ENCODE measurements at places on chromosomes 7 and 10.
A peak's percentile ranks its signal among the peaks of the same experiment; 100 is the strongest.

- no peak for DNase-seq
Measured at GRCh38 chr10:60197206-60197605, 192.5 kb downstream of the ANK3 start.

GRCh38 chr10:30448092-30448491 lies 14.1 kb downstream of the MAP3K8 start:
- DNase-seq = peak; percentile 62

DNA sequence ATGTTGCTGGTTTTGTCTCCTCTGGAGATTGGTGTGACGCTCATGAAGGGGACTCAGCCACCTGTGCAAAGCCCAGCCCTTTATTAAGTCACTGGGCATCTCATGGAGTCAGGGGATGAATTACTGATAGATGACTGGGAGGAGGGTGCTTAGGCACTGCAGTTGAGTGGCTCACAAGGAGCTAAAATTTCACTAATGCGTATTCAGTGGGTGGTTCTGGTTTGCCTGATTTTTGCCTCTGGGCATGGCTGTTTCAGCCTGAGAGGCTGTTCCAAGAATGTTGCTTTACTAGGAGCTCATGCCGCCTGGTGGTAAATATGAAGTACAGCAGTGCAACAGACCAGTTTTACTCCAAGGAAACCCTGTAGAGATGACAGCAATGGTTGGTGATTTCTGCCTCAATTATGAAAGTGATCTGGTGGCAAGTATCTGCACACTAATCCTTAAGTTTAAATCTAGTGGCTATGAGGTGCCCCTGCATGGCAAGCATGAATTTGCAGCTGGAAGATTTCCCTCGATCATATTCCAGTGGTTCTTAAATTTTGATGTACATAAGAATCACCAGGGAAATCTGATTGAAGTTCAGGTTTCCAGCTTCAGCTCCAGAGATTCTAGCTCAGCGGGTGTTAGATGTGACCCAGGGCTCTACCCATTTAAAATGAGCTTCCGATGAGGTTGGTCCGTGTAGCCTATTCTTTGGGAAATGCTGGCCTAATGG lies 19.9 kb downstream of the ACTA2 start:
- DNase-seq = peak; percentile 68

DNA sequence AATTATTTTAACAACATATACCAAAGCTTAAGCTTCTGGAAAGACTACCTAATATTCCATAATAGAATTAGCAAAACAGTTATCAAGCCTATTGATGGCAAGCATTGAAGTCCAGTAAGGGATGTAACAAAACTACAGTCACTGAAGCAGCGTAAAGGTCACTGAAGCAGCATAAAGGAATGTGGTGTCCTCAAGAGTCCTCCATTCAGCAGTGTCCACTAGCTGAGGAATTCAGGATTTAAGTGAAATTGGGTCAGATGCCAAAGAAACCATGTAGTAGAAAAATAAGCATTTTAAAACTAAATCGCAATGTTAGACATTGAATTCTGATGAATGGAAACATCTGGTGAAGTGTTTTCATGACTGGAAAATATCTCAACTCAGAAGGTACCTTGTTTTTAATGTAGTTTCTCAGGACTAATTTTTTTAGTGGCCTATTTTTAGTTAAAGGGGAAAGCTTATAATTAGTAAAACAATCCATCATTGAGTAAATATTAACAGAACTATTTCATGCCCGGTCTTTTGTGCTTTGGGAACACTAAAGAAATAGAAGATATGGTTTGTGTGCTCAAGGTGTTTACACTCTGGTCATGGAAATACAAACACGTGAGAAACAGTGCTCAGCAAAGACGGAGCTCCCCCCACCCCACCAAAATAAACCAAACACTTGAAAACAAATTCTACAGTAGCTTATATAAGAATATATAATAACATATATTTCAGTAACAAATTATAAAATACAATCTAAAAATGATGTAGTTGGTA lies 121.4 kb downstream of the CDK14 start:
- DNase-seq = no peak

- DNase-seq = no peak
Measured at GRCh38 chr7:151242159-151243044, 6.1 kb downstream of the SMARCD3 start.

DNA sequence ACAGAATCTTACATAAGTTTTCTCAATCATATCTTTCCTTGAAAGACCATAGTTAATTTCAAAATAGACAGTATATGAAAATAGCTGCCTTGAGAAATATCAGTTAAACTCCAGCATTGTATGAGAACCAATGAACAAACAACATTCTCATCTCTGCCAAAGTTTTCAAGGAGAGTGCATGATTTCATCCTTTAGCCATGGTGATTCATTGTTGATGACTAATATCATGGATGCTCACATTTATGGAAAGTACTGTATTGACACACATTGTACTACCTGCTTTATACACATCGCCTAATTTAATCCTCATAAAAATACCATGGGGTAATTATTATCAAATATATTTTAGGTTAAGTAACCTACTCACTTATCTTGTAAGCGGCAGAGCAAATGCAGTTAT lies 250.3 kb downstream of the CNTNAP2 start:
- DNase-seq = no peak

GRCh38 chr10:76695069-76695468 lies 942.5 kb downstream of the KCNMA1 start:
- no peak for DNase-seq

GRCh38 chr10:109327266-109327665 lies 596.0 kb downstream of the XPNPEP1 start:
- no peak for DNase-seq

DNA sequence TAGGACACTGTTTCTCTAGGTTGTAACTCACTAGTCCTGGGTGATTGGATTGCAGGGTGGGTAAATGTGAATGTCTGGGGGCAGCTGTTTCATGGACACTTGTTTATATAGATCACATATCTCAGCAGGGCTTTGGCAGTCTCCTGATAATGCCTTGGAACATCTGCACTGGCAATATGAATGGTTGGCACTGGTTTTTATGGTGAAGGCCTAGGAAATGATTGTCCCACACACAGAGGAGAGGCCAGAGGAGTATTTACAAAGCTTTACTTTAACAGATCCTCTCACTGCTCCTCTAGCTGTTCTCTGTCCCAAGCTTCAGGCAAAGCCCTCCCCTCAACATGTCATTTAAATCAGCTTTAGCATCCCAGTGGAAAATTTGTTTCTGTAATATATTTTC lies 171.3 kb upstream of the STEAP4 start:
- DNase-seq = no peak

DNA sequence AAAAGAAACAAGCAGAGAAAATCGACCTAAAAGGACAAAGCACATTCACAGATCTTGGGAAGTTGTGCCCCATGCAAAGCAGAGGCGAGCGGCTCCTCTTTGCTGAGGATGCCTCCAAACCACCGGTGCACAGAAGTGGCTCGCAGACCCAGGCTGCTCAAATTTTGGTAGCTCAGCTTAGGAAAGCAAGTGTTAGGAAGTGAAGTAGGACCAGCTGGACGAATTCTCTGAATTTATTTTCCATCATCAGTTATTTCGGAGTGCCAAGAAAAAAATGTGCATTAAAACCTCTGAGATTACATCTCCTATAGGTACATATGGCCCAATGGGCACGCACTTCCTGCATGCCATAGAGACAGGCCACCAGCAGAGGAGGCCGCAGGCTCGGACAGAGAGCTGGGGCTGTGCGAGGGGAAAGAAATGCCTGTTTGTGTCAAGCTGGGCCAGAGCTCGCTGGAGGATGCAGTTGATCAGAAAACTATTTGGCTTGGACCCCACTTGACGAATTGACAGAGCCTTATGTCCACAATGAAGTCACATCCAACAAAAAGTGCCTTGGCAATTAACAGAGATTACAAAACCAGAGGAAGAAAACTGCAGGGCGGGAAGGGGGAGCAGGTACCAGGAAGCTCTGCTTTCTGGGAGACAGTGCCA lies 122.3 kb upstream of the LYZL2 start:
- DNase-seq = no peak

GRCh38 chr10:43322769-43323168 lies 48.7 kb upstream of the FXYD4 start:
- DNase-seq = peak; percentile 55

- no peak for DNase-seq
Measured at GRCh38 chr7:21671859-21672258, 129.0 kb downstream of the DNAH11 start.

DNA sequence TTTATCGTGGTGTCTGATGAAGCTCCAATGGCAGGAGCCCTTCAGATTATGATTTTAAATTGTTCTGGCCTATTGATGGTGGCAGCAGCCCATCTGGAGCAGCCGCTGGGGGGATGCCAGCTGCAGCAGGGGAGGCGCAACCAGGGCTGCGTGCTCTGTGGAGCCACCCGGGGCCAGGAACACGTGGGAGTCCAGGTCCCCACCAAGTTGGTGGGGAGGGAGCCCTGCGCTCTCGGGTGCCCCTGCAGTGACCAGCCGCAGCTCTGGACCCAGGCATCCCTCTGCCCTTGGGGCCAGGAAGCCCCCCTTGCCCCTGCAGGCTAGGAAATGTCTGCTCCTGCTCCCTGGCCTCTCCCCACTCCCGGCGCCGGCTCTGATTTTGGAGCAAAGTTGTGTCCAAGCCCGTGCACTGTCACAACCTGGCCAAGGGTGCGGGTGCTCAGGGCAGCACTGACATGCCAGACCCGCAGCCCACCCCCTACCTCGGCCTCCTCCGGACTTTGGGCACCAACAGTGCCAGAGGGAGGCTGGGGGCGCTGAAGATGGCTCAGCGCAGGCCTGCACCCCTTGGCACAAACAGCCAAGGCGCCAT lies 147.2 kb upstream of the ADO start:
- DNase-seq = no peak

DNA sequence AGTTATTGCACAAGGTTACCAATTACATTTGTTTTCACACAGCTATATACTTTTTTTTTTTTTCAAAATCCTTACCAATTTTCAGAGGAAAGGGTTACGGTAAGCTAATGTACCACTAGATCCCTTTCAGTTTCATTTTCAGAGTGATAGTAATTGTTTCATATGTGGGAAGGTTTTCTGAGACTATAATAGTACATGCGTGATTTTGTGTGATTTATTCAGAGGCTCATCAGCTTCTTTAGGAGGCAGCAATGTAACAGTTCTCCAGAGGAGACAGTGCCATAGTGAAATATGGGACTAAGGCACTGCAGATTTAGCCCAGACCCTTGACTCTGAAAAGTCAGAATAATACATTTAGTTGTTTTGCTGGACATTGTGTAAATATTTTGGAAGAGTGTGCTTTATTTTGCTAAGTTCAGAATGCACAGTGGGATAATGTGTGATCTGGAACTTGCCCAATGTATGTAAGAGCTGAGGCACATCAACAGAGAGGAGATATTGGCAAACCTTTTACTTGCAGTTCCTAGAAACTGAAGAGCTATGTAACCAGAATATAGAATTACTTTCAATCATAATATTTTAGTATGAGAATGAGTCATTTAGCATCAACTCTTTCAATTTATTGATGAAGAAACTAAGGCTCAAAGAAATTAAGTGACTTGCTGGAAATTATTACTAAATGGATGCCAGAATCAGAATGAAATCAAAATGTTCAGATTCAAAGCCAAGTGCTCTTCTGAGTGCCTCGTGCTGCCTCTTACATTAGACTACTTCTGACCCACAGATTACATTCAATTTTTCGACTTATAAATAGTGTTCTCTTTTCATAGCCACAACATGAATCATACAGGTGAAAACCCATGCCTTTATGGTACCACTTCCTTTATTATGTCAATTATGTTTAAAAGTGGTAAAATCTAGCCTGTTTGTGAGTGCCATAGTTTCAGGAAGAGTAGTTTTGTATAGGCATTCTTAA lies 207.7 kb upstream of the TEX47 start:
- no peak for DNase-seq

GRCh38 chr7:891291-891690 lies 14.9 kb downstream of the GET4 start:
- no peak for DNase-seq

GRCh38 chr10:91799612-91799975 lies 1.4 kb downstream of the TNKS2 start:
- no peak for DNase-seq

- DNase-seq = no peak
Measured at GRCh38 chr7:85054306-85054705, 132.6 kb downstream of the SEMA3D start.

- DNase-seq = no peak
Measured at GRCh38 chr7:50538478-50538877, 26.7 kb downstream of the DDC start.

DNA sequence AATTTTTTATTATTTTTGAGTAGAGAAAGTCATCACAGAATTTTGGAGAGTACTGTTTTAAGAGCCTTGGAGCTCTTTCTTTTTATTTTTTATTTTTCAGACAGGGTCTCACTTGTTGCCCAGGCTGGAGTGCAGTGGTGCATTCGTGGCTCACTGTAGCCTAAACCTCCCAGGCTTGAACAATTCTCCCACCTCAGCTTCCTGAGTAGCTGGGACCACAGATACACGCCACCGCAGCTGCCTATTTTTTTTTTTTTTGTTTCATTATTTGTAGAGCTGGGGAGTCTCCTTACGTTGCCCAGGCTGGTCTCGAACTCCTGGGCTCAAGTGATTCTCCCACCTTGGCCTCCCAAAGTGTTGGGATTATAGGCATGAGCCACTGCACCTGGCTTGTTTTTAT lies 10.6 kb downstream of the CPA4 start:
- no peak for DNase-seq

DNA sequence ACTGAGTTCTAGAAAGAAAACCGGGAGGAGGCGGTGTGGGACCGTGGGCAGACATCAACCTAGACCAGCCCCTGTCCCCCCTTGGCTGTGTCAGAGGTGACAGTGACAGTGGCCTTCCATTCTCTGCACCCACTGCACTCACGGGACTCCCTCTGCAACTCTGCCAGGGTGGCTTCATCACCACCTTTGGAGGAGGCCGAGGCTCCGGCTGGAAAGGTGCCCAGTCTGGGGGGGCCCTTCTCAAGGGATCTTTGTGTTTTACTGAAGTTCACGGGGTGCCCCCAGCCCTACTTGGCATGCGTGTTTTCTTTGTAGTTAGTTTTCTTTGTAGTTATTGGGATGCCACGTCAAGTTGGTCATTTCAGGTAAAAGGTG lies 417.6 kb downstream of the DNAJB6 start:
- DNase-seq = no peak

GRCh38 chr7:127833641-127834040 lies 181.6 kb downstream of the SND1 start:
- peak; percentile 31 for DNase-seq

- DNase-seq = no peak
Measured at GRCh38 chr10:70198696-70199466, 28.6 kb upstream of the SAR1A start.

DNA sequence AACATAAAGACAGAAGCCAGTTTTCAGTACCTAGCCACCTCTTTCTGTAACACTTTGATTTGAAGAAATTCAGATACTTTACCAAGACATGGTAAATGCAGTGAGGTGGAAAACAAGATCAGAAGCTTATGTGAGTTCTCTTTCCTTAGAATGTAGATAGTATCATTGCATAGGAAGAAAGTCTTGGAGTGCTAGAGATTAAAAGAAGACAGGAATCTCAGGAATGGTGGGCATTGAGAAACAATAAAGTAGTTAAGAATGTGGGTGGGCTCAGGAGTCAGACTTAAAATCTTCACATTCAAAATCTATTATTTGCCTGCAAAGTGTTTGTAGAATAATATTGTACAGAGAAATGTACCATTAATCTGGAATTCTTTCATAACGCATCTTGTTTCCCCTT lies 58.9 kb downstream of the POLL start:
- no peak for DNase-seq

All from suppressor macrophage (primary cell).